ENCODE measurements at places on chromosomes 2 and 18. TPM values are rescaled to one million over a fixed set of nuclear protein-coding genes. Genes with fewer than 3 reads are reported as not detected.

- no peak for DNase-seq
Measured at GRCh38 chr2:209624192-209624938, 147.3 kb upstream of the UNC80 start.

Gene AMER3
- total RNA-seq: 0.42 TPM

GRCh38 chr2:85972355-85972754, 83.6 kb upstream of the ST3GAL5 start:
- no peak for DNase-seq

- DNase-seq: no peak
Measured at GRCh38 chr2:15560140-15560987, 770 bp downstream of the NBAS start.

Gene PAIP2B
- total RNA-seq: 7.6 TPM

DNA sequence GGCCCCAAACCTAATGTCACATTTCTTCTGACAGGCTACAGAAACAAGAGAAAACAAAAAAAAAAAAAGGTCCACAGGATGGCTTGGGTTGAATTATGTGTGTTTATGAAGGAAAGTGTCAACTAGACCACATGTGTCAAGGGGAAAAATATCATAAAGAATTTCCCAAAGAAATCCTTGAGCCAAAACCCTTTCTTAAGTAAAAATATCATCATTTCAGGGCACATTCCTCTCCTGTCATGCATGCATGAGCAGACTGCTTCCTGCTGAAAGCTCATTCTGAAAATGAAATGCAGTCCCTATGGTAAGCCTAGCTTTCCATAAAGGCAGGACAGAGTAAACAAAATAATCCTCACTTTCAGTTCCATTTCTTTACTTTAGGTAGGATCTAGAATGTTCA, 85.7 kb upstream of the RBBP8 start:
- no peak for DNase-seq
